Ovary (tissue), 10 donors: ENCODE measurements at places on chromosomes 11 and 22. TPM values are rescaled to one million over a fixed set of nuclear protein-coding genes. Genes with fewer than 3 reads are reported as not detected.

Gene GATD1
- 65.6 TPM for total RNA-seq

Gene NCAM1
- 59.1 TPM for total RNA-seq

Gene TIGD3
- 0.48 TPM for total RNA-seq

Gene FOLH1
- total RNA-seq = 1.6 TPM

Gene RTN4RL2
- 0.36 TPM for total RNA-seq

Gene RAB38
- total RNA-seq = 2.4 TPM

Gene TEX54
- not detected for total RNA-seq

Gene SSTR3
- total RNA-seq = 6.8 TPM

Gene TRPT1
- total RNA-seq = 27.0 TPM

Gene CDKN1C
- total RNA-seq = 158 TPM

Gene CTSD
- 208 TPM for total RNA-seq

Gene ACR
- 1.3 TPM for total RNA-seq

Gene MIAT
- total RNA-seq = 0.85 TPM

Gene APLP2
- total RNA-seq = 246 TPM

Gene JAM3
- 72.3 TPM for total RNA-seq

Gene TYR
- total RNA-seq = not detected

Gene OR51E1
- 0.25 TPM for total RNA-seq

Gene TECTA
- total RNA-seq = 1.2 TPM

Gene VSIG2
- not detected for total RNA-seq

Gene TBX10
- total RNA-seq = not detected

Gene IGLL1
- total RNA-seq = not detected

Gene ST14
- 8.5 TPM for total RNA-seq

Gene GLYAT
- not detected for total RNA-seq

Gene ABCG4
- not detected for total RNA-seq

Gene SYCE3
- total RNA-seq = not detected

Gene SCN3B
- 0.66 TPM for total RNA-seq

Gene CHST1
- 9.9 TPM for total RNA-seq

Gene BTBD18
- total RNA-seq = not detected

Gene CRYBB3
- total RNA-seq = not detected

Gene USP35
- total RNA-seq = 9.2 TPM

Gene CD59
- 252 TPM for total RNA-seq

Gene TEX12
- total RNA-seq = not detected

Gene PTGDR2
- 0.33 TPM for total RNA-seq

Gene PIK3IP1
- 34.2 TPM for total RNA-seq

Gene OR6A2
- total RNA-seq = 0.20 TPM
